D341Med (cell line): ENCODE measurements at places on chromosomes 13 and 19.
A peak's percentile ranks its signal among the peaks of the same experiment; 100 is the strongest.

DNA sequence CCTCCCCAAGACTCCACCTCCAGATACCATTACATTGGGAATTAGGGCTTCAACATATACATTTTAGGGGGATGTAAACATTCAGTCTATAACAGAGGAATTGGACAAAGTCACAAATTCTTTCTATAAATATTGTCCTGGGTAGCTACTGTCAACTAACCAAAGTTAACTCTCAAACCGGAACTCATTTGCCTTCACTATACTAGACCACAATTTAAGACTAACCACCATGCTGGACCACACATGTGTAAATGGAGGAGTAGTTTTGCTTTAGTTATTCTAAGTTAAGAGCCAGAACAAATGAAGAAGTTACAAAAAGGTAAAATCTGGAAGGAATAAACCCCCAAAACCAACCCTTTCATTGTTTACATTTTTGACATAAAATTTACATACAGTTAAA is 222.8 kb downstream of the NDFIP2 start:
- DNase-seq, result no peak

GRCh38 chr13:81738364-81738763 is 1397.4 kb upstream of the SPRY2 start:
- DNase-seq, result no peak

DNA sequence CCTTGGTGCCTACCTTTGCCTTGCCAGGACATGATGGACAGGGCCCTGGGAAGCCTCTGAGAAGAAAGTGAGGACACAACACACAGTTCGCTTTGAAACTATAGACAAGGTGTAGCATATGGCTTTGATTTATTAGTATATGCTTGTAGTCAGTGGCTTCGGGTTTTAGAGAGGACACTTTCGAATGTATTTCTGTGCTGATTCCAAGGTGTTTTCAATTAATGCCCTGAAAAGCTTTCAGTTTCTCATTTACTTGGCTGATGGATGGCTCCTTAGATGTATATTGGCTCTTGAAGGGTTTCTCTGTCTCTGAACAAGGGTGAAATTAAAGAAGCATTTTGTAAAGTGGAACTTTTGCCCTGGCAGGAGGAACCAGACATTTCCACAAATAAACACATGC is 106.9 kb downstream of the POSTN start:
- DNase-seq, result no peak

DNA sequence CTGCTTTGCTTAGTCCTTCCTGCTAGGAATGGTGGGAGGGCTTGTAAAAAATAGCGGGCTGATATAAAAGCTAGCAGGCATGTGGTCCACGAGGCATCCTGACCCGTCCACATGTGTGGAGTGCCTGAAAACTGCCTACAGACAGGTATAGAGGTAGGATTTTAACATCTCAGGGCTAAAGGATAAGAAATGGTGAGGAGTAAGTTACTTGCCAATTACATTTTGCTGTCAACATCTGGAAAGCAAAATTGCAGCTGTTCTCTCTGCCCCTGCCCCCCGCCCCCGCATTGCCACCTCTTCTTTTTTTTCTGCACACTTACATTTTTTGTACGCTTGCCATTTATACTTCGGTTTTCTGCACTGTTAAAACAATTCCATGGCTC is 21.0 kb downstream of the NFIX start:
- DNase-seq, result no peak

- DNase-seq, result no peak
These were observed 1.3 kb downstream of the PMIS2 start for GRCh38 chr19:35587321-35587720.

DNA sequence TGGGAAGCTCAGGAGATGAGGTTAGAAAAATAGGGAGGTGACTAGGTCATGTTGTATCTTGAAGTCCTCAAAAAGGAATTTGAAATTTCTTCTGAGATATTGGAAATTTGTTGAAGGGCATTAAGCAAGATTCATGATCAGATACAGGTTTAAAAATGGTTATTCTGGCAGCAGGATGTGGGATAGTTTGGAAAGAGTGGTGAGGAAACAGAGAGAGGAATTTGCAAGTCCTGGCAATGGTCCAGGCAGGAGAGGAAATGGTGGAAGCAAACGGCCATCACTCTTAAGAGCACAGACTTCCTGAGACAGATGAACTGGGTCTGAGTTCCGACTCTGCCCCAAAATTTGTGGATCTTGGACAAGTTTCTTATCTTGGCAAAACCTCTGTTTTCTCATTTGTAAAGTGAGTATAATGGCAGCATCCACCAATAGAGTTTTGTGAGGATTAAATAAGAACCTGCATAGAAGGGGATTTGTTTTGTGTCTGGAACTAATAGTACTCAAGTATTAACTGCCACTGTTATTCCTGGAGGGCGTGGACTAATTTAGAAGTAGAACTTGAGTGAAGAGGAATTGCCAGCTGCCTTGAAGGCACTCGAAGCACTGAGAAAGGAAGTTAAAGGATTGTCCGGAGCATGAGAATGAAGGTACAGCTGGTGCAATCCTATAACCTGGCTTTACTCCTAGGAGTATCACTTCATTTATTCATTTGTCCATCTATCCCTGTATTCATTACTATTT is 99.6 kb downstream of the CCNA1 start:
- no peak for DNase-seq

DNA sequence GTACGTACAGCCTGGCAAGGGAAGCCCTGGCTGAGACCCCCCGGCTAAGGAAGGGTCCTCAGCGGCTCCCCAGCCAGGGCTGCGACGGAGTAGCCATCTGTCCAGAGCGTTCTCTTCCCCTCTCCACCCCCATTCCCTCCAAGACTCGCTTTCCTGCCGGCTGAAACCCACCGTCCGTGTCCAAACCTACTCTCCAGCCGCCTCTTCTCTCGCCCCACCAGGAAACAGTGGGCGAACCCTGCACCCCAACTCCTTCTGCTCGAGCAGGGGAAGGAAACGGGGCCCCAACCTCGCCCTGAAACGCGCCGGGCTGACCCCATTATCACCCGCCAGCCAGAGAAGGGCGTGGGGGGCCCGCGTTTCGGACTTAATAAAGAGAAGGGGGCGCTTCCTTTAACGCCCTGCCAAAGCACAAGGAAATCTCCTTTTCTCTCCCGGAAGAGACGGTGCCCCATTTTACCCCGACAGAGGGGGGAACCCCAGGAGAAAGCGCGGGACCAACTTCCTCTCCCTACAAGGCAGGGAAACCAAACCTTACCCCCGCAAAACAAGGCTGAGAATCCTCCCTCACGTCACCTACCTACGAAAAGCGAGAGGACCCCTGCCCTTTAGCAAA is 2.5 kb downstream of the ZC3H4 start:
- no peak for DNase-seq

- DNase-seq, result peak; percentile 86
These were observed at the start of gene TLE2 for GRCh38 chr19:3029065-3029923. Gene TLE2 (minus strand): TSS chr19:3029280. CDS start chr19:3028904, 376 bp downstream.

DNA sequence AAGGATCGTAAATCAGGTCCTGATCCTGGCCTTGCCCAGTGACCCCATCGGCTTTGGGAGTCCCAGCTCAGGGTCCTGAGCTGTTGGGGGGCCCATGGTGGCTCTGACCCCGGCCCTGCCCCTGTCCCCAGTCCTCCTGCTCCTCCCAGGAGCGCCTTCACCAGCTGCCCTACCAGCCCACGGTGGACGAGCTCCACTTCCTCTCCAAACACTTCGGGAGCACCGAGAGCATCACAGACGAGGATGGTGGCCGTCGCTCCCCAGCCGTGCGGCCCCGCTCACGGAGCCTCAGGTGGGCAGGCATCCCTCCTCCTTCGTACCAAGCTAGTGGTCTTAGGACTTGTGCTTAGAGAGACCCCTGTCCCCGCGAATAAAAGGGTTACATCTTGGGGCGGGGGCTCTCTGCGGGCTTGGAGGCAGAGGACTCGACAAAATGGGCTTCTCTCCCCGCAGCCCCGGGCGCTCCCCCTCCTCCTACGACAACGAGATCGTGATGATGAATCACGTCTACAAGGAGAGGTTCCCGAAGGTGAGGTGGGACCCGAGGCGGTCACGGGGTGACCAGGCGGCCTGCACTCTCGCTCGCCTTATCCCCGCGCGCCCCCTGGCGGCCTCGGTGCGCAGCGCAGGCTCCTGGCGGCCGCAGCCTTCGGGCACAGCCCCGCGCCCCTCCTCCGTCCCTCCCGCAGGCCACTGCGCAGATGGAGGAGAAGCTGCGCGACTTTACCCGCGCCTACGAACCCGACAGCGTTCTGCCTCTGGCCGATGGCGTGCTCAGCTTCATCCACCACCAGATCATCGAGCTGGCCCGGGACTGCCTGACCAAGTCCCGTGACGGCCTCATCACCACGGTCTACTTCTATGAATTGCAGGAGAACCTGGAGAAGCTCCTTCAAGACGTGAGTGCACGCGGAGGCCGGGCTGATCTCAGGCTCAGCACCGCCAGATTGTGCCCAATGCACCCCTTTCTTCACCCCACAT is 9.1 kb downstream of the MAST1 start:
- peak; percentile 95 for DNase-seq

GRCh38 chr19:40809358-40810086 is 10.5 kb downstream of the EGLN2 start:
- no peak for DNase-seq

GRCh38 chr13:25281193-25281934 is 5.9 kb downstream of the MTMR6 start:
- no peak for DNase-seq

DNA sequence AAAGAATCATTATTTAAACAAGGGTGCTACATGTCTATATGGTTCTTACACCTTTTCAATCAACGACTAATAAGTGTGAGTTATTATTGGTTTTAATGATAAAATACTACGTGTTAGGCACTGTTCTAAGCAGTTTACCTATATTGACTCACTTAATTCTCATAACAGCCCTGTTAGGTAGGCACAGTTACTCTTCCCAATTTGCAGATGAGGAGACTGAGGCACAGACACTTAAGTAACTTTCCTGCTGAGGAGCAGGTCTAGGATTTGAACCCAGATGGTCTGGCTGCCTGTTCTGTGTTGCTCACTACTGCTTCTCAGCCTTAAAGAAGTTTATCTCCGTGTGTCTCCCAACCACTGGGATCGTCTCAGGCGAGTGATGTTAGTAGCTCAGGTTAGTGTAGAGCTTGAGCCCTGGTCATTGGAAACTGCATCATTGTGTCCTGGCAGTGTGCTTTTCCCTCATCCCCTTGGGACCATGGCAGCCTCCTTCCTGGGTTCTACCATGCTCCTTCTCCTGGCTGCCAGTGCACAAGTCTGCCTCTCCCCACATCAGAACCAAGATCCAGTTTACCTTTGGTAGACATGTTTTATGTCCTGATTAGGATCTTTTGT is 10.9 kb downstream of the UBAC2 start:
- DNase-seq, result no peak

DNA sequence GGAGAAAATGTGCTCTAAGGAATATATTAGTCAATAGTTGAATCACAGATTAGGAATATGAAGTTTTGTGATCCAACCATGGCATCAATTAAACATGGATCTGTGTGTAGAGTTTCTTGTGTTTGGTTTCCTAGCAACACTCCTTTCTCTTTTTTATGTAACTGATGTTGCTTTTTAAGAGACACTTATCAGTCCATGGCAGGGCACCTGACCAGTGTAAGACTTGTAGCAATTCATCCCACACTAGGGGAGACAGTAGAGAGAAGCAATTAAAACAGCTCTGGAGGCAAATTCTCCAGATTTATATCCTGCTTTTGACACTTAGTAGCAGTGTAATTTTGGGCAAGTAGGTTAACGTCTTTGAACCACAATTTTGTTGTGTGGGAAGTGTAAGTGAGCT is 1229.0 kb downstream of the PCDH9 start:
- no peak for DNase-seq
